Activated naive CD4-positive, alpha-beta T cell treated with anti-CD3 and anti-CD28 coated beads, Interleukin-2, amount 50 U/mL, for 16 hours (primary cell): ENCODE measurements at places on chromosomes 12 and 14.

GRCh38 chr14:50697659-50698290 lies 29.7 kb upstream of the SAV1 start:
- no peak for DNase-seq

DNA sequence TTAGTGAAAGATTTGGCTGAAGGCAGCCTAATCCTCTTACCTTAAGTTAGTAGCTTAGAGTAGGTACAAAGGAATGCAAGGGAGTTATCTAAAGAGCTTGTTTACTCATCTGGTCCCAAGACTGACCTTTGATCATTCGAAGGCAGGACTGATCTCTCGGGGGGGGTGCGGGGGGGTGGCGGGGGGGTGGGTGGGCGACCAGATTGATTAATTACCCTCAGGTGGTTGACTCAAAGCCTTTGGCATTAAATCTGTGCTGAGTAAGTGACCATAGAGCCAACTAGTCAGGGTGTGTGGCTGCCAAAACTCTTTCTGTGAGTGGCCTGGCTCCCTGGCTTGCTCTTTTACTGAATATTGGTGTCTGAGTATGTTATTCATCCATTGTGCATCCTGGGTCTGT lies 731.9 kb upstream of the FBXO33 start:
- no peak for DNase-seq

DNA sequence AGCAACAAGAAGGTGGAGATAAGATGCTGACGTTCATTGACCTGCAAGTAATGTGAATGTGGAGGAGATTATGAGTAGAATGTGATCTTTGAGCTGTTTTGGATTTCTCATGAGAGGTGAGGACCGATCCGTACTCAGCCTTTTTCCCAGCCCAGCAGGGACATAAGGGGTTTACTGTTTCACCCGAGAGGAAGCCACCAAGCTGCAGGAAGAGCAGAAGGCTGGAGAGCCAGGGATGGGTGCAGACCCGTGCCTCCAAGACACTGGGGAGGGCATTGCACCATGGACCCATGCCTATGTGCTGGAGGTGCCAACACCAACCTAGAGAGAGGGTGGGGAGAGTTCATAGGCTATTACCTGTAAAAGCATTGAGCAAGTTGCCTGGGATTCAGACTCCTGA lies 206.0 kb upstream of the DIO3 start:
- DNase-seq = no peak

GRCh38 chr12:70798016-70798783 lies 122.3 kb downstream of the PTPRR start:
- no peak for DNase-seq

GRCh38 chr12:72610342-72610741 lies 338.2 kb downstream of the TRHDE start:
- DNase-seq = no peak

DNA sequence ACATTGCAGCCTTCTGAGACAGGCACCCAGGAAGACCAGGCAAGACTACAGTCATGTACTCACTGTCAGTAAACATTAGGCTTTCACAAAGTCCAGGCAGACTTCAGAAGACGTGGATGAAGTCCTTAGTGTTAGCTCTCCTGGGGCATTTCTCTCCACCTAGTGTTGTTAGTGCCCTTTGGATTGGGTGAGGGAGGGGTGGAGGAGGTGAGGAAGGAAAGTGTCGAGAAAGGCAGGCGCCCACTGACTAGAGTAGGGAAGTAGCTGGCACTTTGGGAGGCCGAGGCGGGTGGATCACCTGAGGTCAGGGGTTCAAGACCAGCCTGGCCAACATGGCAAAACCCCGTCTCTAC lies 20.2 kb downstream of the TMEM229B start:
- no peak for DNase-seq

DNA sequence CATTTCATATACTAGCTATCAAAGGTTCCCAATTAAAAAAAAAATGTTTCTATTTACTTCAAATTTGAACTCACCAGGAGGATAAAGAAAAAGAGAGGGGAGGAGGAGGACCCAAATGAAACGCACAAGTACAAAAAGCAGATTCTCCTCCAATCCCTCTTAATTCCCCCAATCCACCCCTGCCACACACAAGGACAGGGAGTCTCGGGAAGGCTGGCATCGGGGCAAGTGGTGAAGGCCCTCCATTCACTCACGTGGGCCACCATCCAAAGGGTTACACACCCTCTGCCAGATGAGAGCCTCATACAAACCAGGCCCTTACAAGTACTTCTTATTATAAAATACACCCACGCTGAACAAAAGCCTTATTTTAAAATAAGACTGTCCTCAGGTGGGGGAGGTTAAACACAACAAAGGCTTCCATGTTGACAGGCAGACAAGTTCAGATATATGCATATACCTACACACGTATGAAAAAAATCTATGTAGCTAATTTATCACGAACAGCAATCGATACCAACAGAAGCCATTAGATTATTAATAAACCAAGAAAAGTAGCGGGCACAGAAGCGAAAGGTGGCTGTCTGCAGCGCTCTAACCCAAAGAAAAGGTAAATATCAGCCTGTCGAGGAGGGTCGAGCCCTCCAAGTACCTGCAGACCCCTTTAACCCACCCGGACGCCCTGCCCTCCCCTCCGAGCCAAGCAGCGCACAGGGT lies 1.5 kb downstream of the ATP2B1 start:
- DNase-seq = no peak

DNA sequence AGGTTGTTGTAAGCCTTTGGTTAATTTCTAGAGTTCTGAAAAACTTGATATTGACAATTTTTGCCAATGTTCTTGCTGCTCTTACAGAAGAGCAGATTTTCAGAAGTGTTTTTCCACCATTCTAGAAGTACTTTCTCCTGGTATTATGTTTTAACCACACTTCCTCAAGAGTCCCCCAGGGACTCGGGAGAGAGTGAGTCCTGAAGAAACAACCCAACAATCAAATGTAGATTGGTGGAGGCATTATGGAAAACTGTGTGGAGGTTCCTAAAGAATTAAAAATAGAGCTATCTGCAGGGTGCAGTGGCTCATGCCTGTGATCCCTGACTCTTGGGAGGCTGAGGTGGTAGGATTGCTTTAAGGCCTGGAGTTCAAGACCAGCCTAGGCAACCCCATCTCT lies 26.7 kb downstream of the OR10P1 start:
- DNase-seq = no peak

GRCh38 chr12:107642240-107642639 lies 43.4 kb upstream of the PWP1 start:
- no peak for DNase-seq

DNA sequence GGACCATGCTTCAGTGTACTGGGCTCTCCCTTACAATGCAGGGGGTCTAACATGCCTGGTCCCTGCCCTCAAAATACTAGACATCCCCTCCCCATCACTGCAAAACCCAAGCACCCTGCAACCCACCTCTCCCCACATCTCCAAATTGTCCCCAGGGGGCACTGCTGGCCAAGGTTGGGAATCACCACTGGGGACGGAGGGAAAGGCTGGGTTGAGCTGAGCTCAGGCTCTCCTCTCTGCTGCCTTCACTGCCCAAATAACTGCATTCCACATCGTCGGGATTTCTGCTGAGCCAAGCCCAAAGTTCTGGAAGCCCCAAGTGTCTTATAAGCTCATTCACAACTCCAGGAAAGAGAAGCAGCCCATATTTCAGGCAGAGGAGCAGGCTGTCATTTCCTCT lies 69.6 kb downstream of the NT5DC3 start:
- no peak for DNase-seq

DNA sequence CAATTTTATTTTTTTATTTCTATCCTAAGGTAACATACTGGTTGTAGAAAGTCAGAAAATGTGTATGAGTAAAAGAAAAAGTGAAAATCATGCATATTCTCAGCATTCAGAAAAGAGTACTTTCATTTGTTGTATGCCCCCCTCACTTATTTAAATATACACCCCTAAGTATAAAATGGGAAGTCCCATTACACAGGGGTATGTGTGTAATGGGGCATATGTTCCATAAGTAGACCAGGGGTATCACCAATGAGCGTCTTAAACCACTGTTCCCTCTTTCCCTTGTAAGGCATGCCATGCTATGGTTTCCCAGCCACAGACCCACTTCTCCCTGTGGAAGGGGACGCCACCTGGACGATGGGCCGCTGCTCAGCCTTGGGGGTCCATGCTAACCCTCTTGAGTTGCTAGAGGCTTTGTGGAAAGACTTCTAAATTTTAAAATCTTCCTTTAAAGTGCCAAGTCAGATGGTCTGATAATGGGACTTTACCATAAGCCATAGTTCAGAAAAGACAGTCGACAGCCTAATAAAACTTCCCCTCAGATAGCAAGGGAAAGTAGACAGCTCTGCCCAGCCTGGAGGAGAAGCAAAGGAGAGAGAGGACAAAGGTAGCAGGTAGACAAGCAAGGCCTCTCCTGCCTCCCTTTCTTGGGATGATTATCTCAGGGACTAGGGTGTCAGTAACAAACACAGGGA lies 118.2 kb downstream of the ZFP36L1 start:
- DNase-seq = no peak

DNA sequence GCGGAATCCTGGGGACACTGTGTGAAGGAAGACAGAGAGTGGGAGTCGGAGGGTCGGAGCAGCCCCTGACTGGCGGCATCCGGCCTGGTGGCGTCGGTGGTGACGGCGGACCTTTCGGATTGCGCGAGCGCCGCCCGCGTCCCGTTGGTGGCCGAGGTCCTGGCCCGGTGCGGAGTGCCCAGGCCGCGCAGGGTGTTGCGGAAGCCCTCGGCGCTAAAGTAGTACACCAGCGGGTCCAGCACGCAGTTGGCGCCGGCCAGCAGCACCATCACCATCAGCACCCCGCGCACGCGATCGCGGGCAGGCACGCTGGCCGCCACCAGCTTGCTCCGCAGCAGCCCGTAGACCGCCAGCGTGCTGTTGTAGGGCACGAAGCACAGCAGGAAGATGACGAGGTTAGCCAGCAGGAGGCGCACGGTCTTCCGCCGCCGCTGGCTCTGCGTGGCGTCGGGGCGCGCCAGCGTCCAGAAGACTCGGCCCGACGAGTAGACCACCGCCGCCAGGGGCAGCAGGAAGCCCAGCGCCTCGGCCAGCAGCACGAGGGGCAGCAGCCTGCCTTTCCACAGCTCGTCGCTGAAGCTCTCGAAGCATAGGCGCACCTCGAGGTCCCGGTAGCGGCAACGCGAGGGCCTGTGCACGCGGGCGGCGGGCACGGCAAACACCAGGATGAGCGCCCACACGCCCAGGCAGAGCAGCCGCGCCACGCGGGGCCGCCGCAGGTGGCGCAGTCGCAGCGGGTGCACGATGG lies 13.1 kb upstream of the CHD4 start:
- DNase-seq = peak; percentile 66

- no peak for DNase-seq
Observed at GRCh38 chr14:101620031-101620788, 58.9 kb downstream of the DIO3 start.

GRCh38 chr14:101474563-101475455 lies 86.5 kb upstream of the DIO3 start:
- peak; percentile 8 for DNase-seq

GRCh38 chr14:90545382-90545781 lies 148.6 kb downstream of the CALM1 start:
- no peak for DNase-seq

DNA sequence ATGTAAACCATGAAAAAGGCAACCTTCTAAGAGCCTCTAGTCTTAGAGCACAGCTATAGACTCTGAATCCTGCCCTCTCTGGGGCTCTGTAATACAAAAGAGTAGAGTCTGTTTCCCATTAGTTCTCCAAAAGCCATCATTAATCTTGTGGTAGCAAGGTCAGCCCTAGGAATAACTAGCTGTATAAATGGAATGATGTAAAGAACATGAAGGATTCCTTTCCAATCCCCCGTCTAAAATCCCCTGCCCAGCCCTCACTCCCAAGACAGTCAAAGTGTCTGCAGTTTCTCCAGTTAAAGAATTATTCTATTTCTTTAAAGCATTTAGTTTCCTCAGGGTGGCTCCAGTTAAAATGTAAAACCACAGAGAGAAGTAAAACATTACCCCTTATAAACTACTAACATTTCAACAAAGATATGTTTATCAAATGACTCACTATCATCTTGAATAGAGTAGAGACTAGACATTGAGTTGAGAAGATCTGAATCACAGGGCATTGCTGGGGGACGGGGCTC lies 104.2 kb downstream of the ST8SIA1 start:
- no peak for DNase-seq

DNA sequence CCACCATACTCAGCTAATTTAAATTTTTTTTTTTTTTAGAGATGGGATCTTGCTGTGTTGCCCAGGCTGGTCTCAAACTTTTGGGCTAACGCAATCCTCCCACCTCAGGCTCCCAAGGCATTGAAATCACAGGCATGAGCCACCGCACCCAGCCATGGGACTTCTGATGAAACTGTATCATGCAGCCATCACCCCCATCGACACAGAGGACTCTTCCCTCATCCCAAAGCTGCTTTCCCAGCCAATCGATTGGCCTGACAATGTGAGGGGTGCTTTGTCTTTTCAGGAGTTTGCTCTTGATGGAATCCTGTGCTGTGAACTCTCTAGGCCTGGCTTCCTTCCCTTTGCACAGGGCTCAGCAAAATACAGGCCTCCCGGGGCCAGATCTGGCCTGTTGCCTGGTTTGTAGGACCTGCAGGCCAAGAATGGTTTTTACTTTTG lies 59.6 kb upstream of the NCOR2 start:
- DNase-seq = no peak

- no peak for DNase-seq
Observed at GRCh38 chr14:104843006-104843405, 22.1 kb upstream of the CEP170B start.

- no peak for DNase-seq
Observed at GRCh38 chr14:105930572-105930971, 404.2 kb downstream of the TMEM121 start.

DNA sequence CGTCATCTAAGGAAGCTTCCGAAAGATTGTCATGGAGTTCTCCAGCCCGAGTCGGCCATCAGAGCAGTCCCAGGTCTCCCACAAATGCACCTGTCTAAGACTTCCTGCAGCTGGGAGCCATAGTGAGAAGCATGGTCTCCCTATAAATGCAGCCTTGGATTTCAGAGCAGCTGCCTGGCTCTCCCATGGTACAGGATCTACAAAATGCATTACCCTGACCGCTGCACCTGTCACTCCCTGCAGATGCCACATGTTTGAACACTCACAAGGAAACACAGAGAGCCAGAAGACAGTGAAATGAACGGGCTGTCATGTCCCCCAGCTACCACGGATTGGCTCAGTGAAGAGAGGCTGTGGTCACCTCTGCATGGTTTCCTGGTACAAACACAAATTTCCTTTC lies 702.7 kb downstream of the MED13L start:
- no peak for DNase-seq

DNA sequence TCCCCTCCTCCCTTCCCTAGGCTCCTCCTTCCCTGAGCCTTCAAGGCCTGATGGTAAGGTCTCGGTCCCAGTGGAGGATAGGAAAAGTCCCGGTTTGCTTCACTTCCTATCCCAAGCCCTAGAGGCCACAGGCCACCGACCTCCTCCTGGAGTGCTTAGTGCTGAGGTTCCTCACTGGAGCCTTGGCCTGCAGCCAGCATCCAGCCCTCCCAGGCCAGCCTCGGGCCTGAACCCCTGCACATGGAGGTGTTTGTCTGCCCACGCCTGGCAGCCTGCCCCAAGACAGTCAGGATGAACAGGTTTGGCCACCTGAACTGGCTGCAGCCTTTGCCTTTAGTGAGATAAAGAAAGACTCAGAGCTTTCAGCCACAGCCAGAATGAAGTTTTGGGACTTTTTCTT lies 15.8 kb upstream of the KRT7 start:
- no peak for DNase-seq
